ENCODE measurements at places on chromosomes 13 and 19. TPM values are rescaled to one million over a fixed set of nuclear protein-coding genes. Genes with fewer than 3 reads are reported as not detected.

The KLK7 gene
- total RNA-seq: not detected

The DLL3 gene
- 0.16 TPM for total RNA-seq

The ZNF439 gene
- total RNA-seq: 5.0 TPM

The ATP7B gene
- 0.79 TPM for total RNA-seq

The URAD gene
- not detected for total RNA-seq

The SLC7A10 gene
- not detected for total RNA-seq

The AXL gene
- 126 TPM for total RNA-seq

The SIGLECL1 gene
- not detected for total RNA-seq

The CYP4F11 gene
- total RNA-seq: under 0.01 TPM

The PINLYP gene
- 6.3 TPM for total RNA-seq

The OR7G1 gene
- not detected for total RNA-seq

The VSTM2B gene
- total RNA-seq: not detected

The ZNF846 gene
- 18.5 TPM for total RNA-seq

The CEACAM7 gene
- not detected for total RNA-seq

The TMEM59L gene
- total RNA-seq: 5.0 TPM

The PTH2 gene
- total RNA-seq: not detected

The IRS2 gene
- total RNA-seq: 3.5 TPM

The PRX gene
- 1.9 TPM for total RNA-seq

The FFAR3 gene
- total RNA-seq: not detected

The MICOS13 gene
- total RNA-seq: 59.5 TPM

The LYPD3 gene
- 1.1 TPM for total RNA-seq

The C1QTNF9 gene
- 0.09 TPM for total RNA-seq

The IFNL1 gene
- total RNA-seq: not detected

The NRTN gene
- under 0.01 TPM for total RNA-seq

The APOC4 gene
- not detected for total RNA-seq

The PALM gene
- total RNA-seq: 68.7 TPM

The ZNF345 gene
- 3.2 TPM for total RNA-seq

The MATK gene
- not detected for total RNA-seq

The ADGRE3 gene
- total RNA-seq: not detected

Measured in bronchial smooth muscle cell (primary cell).